Stimulated activated CD4-positive, alpha-beta T cell treated with anti-CD3 and anti-CD28 coated beads, Interleukin-15, amount 100 ng/mL, for 1 hour (primary cell): ENCODE measurements at places on chromosomes 1 and 21.

- no peak for DNase-seq
Measured at GRCh38 chr1:155080312-155081228, 1.9 kb downstream of the EFNA3 start.

GRCh38 chr1:15370781-15371520 is 38.7 kb upstream of the EFHD2 start:
- no peak for DNase-seq

DNA sequence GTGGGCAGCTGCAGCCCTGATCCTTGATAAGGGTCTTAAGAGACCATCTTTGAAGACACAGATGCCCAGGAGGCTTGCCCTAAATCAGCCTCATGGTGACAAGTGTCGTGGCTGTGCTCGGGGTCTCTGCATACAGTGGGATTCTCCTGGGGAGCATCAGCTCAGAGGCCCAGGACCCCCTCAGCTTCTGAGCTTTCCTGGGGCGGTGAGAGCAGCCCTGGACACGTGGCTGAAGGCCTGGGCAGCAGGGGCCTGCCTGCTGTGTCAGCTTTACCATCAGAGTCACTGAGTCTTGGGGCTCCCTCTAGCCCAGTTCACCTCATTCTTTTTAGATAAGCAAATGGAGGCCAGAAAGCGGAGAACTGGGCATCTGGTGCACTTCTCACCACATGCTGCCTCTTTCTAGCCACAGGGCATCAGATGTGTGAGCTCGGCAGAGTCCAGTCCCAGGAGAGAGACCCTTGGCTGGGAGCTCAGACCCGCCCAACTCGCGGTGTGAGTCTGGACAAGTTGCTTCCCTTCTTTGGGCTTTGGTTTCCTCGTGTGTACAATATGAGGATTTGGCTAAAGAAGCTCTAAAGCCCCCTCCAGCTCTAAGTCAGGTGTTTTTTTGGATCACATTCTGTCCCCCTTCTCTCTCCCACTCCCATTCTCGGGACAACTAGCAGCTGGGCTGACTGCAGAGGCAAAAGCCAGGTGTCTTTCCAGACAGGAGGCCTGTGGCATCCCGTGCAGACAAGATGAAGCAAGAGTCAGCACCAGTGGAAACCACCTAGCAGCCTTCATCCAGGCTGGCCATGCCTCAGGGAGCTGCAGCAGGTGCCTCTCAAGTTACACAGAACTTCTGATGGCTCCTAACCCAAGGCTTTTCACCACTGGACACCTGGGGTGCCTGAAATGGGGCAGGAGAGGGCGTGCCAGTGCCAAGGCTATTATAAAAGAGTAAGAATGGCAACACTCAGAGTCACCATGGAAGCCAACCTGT is 119.1 kb downstream of the KCNN3 start:
- DNase-seq = no peak

DNA sequence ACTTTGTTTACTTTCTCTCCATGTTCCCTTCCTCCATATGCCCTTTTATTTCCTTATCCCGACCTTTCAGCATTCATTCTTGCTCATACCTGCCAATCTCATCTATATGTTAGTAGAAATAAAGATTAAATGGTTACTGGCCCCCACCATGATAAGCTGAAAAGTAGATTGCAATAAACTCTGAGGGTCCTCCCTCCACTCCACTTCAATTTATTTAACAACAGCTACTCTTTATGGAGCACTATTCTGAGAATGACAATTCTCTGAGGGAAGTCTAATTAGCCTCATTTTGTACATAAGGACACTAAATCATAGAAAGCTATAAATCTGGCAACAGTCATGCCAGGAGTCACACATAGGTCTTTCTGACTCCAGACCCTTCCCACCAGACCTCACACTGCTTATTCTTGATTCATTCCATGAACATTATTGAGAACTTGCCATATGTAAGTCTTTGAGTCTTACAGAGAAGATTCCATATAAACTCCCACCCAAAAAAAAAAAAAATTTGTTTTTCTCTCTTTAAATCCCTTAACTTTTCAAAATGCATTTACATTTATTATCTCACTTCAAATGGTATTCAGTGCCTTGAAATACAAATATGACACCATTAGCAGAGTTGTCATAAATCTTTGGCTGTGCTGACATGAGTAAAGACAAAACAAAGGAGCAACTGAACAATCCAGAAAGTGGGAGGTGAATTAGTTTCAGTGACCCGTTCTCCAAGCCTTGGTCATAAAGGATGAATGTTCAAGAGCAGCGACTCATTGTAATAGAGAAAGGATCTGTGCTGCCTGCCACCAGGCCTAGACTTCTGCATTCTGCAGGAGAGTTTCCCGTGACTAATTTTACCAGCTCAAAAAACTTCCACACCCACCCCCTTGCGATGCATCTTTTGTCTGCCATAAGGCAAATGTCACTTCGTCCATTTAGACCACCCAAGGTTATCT is 28.5 kb downstream of the PALMD start:
- DNase-seq = no peak

GRCh38 chr21:43188592-43189210 is 19.9 kb downstream of the CRYAA start:
- no peak for DNase-seq

DNA sequence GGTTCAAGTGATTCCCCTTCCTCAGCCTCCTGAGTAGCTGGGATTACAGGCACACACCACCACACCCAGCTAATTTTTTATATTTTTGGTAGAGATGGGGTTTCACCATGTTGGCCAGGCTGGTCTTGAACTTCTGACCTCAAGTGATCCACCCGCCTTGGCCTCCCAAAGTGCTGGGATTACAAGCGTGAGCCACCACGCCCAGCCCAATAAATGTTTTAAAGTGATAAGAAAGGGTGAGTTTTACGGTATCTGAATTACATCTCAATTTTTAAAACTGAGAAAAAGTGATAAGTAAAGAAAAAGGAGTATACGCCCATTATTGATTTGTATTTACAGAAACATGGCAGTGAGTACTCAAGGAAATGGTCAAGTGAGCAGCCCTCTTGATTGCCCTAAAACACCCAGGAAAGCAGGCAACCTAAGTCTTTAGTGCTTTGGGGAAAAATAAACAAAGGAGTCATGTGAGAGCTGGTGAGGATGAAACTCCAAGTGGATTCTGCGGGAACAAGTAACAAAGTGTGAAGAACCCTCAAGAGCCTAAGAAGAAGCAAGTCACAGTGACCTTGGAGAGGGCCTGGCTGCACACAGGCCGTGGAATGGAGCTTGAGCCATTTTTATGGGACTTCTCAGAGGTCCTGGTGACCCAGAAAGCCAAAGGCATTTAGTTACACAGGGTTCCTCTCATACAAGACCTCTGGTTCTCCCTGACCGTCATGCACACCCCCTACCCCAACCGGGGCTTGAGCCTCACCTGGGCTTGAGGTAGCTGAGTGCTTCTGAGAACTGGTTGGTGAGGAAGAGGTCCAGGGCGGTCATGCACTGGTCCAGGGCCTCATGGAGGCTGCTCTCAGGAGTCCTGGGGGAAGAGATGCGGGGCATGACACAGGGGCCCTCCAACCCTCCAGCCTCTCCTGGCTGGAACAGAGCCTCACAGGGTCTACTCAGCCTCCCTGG is 9.1 kb downstream of the TTC39A start:
- DNase-seq = no peak

- no peak for DNase-seq
Measured at GRCh38 chr1:84840346-84840745, 52.7 kb downstream of the LPAR3 start.

GRCh38 chr1:116334015-116334547 is 39.0 kb upstream of the ATP1A1 start:
- DNase-seq = no peak

- no peak for DNase-seq
Measured at GRCh38 chr1:221612047-221612777, 129.7 kb downstream of the DUSP10 start.

DNA sequence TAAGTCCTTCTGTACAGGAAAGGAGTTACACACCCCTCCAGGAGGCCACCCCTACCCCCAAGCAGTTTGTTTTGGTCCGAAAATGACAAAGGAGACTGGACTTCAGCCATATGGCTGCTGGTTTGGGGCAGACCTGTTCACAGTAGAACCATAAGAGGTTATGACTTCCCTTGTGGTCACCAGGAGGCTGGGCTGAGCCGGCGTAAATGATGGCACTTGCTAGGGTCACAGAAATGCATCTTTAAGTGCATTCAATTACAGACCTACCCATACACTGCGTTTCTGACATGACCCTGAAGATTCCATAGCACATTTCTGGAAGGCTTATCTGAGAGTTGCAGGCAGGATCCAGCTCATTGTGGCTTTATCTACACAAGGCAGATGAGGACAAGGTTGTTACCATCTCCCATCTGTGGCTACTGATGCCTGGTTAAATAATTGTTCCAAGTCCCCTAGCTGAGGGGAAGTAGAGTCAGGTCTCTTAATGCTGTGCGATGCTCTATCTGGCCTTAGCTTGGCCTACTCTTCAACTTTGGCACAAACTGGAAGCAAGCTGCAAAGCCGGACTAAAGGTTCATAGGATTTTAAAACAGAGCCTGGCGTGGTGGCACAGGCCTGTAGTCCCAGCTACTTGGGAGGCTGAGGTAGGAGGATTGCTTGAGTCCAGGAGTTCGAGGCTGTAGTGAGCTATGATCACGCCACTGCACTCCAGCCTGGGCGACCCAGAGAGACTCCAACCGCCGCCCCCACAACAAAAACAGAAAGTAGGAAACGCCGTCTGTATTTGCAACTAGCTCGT is 1.7 kb upstream of the TRIM67 start:
- DNase-seq = no peak

DNA sequence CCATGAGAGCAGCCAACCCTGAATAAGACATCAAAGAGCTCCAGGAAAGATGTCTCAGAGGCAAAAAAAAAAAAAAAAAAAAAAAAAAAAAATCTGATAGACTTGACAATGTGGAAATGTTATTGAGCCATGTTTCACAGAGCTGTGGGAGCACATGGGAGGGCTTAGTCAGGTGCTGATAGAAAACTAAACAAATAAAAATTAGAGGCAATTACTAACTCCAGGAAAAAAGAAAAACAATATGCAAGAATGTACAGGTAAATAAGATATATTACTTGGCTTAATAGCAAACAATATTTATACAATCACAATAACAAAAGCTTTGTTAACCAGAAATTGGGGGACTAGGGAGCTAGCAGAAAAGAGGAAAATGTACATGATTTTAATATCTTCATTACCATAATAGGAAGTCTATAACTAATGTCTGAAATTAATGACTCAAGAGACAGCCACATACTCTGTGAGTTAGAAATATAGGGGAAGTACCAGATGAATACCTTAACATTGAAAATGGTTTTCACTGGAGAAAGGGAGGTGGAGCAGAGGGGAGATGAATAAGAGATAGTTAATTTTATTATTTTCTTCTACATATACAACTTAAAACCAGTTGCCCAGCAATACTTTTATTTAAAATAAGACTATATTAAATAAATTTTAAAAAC is 16.9 kb upstream of the RGS16 start:
- DNase-seq = no peak

DNA sequence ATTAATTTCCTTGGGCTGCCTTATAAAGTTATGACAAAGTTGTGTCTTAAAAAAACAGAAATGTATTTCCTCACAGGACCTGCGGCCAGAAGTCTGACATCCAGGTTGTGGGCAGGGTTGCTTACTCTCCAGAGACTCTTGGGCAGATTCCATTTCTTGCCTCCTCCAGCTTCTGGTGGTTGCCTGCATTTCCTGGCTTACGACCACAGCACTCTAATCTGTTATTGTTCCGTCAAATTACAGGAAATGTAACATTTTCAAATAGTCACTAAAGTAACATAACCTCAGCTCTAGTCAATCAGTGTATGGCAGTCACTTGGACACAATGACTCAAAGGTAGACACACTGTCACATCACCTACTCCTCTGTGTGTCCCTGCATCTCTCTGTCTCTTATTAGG is 226.8 kb downstream of the DNAH14 start:
- DNase-seq = no peak

DNA sequence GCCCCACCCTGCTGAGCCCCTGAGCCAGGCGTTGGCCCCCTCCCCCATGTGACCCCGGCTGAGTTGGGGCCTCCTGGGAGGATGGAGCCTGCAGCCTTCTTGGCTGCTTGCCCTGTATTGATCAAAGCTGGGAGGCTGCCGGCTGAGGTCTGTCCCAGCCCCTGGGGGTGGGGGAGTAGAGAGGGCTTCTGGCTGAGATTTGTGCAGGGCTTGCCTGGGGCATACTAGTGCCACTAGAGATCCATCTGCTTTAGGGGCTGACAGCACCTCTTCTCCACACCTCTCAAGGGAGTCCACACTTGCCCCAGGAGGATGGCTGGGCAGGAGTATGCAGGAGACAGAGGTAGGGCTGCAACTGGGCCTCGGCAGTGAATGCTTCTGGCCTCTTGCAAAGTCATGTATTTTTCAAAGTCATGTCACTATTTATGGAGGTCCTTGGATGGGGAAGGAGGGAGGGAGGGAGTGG is 53.6 kb upstream of the SSBP3 start:
- no peak for DNase-seq

- no peak for DNase-seq
Measured at GRCh38 chr21:42215942-42216725, 2.8 kb upstream of the ABCG1 start.

DNA sequence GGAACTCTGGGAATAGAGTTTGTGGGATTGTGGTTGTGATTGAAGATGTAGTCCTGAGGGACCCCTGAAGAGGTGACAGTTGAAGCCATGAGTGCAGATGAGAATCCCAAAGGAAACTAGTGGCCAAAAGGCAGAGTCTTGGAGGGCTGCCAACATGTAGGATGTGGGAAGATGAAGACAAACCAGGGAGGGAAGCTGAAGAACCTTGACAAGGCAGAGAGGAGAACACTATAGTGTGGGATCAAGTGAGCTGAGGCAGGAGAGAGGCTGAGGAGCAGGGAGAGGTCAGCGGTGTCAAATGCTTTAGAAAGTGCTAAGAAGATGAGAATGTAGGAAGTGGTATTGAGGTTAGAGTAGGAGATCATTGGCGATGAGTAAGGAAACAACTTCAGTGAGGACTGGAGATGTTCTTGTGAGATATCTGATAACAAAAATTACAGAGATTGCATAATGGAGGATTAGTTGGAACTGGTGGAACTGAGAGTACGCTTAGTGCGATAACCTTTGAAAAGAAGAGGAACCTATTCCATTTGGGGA is 88.5 kb upstream of the VCAM1 start:
- no peak for DNase-seq

DNA sequence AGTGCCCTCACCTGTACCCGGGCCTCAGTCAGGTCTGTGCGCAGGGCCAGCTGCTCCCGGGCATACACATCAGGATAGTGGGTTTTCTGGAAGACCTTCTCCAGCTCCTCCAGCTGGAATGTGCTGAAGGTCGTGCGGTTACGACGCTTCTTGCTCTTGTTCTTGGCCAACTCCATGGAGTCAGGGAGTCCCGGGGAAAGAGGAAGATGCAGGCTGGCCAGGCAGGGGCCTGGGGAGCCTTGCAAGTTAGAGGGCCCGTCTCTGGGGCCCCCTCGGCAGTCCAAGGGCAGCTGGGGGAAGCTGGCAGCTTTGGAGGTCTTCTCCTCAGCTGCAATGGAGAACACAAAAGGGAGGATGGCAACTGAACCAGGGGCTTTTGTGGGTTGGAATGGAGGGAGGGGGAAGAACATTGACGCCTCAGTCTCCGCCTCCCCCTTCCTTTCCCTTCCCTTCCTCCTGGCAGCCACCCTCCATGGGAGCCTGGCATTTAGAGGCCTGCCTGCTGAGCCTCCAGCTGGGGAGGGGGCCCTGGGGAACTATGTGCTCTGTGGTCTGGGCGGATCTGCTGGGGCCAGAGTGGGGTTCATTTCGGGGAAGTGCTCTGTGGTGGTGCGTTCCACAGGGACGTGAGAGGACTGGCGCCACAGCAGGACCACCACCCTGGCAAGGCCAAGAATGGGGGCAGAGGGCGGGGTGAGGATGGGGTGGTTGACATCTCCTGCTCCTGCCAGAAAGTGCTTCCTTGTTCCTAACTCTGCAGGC is 5.7 kb downstream of the ALX3 start:
- DNase-seq = no peak

- no peak for DNase-seq
Measured at GRCh38 chr1:169132512-169133227, 26.2 kb downstream of the ATP1B1 start.
